Suprapubic skin (tissue), 4 donors: ENCODE measurements at places on chromosomes 5 and 9. TPM values are rescaled to one million over a fixed set of nuclear protein-coding genes. Genes with fewer than 3 reads are reported as not detected.

GARIN3 gene
- not detected for total RNA-seq

- DNase-seq = peak; percentile 77
These were observed 31.5 kb downstream of the HRH2 start for GRCh38 chr5:175689147-175689991.

DNA sequence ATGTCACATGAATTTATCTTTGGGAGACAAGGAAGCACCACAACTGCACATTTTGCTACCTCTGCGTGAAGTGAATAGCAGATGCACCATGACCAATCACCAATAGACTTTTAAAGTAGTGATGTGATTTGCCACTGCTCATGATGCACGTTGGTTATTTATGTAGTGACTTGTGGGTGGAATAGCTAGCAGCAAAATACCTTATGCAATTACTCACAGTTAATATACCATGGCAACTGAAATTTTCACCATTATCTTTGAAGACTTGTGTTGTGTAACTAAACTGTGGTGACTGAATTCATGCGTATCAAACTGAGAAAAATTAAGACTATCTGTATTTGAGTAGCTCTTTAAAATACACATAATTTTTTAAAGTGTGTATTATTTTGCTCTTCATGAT lies 46.2 kb upstream of the TUSC1 start:
- no peak for DNase-seq

TAL2 gene
- not detected for total RNA-seq

DNA sequence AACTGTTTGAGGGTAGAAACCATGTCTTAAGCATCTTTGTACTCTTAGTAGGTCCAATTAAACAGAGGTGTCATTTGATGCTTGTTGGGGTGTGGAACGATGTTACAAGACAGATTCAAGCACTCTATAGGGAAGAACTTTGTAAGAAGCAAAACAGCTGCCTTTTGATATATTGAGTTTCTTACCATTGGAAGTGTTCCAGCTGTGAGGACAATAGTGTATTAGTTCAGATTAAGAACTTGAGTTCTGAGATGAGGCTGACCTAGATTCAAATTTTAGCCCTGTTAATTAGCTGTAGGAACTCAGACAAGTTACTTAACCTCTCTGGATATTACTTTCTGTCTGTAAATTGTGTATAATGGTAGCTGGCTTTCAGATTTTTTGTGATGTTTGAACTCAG lies 19.6 kb upstream of the ZNF462 start:
- DNase-seq = no peak

DNA sequence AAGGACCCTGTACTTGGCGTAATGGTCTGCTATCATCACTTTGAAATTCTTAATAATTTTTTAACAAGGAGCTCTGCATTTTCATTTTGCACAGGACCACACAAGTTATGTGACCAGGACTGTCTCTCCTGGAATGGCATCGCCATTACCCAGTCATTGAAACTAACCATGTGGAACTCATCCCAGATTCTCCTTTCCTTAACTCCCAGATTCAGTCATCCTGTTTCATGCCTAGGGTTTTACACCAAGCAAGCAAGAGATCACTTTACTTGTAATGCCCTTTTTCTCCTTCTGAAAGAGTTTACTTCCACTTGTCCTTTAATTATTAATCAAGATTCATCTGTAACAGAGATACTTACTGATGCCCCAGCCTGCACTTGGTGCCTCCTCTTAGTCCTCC lies 12.0 kb downstream of the FRMD3 start:
- no peak for DNase-seq

NUTM2F gene
- 0.24 TPM for total RNA-seq

GRCh38 chr5:169178754-169179153 lies 122.2 kb downstream of the SLIT3 start:
- DNase-seq = no peak

GRCh38 chr5:97427235-97427634 lies 244.2 kb upstream of the RIOK2 start:
- no peak for DNase-seq

DNA sequence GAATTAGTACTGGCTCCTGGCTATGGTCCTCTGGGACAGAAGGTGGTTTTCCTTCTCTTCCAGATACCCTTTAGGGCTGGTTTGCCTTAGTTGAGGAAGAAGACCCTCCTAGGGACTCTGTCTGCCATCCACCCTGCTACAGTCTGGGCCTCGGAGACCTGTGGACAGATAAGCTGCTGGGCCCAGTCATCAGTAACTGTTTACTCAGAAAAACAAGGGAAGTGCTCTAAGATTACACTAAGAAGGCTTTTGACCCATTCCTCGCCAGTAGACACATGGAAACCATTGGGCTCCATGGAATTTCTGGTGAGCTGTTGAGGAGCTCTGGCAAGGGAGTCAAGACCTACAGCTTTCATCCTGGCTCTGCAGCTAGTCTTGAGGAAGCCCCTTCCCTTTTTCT lies 31.2 kb downstream of the LARP1 start:
- no peak for DNase-seq

OTP gene
- not detected for total RNA-seq

MARCHF11 gene
- total RNA-seq = not detected

- no peak for DNase-seq
These were observed 18.7 kb downstream of the PCDHGC5 start for GRCh38 chr5:141507387-141508091.

- peak; percentile 54 for DNase-seq
These were observed 6.7 kb upstream of the NSMF start for GRCh38 chr9:137465720-137466388.

DNA sequence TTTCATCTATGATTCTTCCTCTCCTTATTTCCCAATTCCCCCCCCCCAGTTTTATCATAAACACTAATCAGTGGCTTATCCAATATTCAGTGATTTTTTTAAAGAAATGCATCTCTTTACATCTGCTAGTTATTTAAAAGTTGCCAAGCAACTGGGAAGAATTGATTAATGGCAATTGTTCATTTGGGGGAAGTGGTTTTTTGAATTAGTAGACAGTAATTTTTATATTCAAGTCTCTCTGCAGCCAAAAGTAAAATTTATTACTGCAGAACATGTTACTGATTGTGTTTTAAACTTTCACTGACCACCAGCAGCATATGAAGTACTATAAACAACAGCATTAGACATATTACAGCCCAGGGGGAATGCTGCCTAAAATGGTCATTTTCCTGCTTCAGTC lies 308.8 kb upstream of the NREP start:
- DNase-seq = no peak

DNA sequence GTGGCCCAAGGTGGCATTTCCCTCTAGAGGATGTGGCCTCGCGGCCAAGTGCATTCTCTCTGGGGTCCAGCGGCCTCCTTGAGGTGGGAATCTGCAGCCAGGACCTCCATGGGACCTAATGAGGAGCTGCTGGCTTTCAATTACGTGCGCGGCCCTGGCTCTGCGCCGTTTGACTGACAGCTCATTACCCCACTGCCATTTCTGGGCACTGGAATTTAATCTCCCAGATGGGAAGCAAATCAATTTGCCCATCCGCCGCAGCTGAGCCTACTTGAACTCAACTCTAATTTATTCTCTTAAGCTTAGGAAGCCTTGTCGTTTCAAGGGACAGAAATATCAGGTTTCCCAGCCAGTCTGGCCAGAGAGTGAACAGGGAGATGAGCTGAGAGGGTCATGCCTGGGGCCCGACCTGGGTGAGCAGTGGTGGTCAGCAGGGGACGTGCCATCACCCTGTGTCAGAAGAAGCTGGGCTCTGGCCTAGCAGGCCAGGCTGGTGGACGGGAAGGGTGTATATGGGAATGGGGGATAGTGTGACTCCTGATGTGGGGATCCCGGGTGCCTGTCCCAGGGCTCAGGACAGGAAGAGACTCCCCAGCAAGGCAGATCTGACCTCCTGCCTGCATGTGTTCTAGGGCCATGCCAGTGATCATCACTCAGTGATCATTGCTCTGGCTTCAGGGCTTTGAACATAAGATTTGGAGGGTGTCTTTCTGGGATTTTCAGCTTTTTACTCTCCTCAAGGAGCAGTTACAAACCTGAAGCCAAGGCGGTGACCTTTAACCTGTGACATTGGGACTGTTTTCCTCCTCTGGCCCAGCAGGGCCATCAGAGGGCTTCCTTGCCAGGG lies 69.7 kb downstream of the MACROH2A1 start:
- DNase-seq = no peak

DNA sequence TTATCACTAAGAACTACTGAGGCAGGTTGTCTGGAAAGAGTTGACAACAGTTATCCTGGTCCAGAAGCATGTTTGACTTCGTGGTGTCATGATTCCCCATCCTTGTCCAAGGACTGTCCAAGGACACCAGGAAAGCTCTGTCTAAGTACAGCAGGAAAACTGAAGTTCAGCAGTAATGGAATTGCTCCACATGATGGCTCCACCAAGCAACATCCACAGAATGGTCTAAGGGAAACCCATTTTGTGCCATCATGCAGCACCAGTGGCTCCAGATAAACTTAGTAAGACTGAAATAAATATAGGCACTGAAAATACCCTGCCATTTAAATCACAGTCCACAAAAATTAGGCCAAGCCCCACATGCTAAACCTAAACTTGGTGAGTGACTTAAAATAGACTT lies 192.8 kb downstream of the CDH18 start:
- DNase-seq = no peak

FBP1 gene
- total RNA-seq = 15.2 TPM

DNA sequence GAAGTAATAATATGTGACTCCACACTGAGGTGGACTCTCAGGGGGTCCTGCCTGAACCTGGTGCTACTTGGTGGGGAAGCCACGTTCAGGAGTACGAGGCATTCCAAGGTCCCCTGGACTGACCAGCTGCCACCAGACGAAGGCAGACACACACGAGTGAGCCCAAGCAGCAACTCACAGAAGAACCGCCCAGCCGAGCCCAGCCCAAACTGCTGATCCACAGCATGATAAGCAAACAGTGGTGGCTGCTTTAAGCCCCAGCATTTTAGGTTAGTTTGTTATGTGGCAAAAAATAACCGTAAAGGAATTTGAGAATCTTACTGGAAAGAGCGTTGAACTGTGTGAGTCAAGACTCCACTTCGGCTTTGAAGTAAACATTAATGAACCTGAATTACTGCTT lies 8.8 kb upstream of the LHX3 start:
- DNase-seq = no peak

GRCh38 chr5:96577909-96578308 lies 84.3 kb upstream of the CAST start:
- no peak for DNase-seq

GRCh38 chr9:132726576-132727130 lies 56.4 kb downstream of the GTF3C4 start:
- no peak for DNase-seq

DNA sequence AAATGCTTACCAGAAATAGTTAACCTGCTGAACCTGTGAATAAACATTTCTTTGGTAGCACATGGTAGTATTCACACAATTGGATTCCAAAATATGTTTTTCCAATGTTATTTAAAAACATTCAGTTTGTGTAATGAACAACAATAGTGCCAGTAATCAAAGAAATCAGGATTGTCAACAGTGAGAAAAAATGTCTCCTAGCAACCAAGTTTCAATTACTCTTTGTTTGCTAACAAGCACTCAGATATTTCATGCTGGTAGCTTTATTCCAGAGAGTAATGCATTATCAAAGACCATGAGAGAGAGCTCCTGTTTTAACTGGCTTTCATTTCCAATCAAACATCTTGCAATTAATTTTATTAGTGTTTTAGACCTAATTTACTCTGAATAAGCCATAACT lies 768.1 kb upstream of the GRAMD2B start:
- no peak for DNase-seq

DNA sequence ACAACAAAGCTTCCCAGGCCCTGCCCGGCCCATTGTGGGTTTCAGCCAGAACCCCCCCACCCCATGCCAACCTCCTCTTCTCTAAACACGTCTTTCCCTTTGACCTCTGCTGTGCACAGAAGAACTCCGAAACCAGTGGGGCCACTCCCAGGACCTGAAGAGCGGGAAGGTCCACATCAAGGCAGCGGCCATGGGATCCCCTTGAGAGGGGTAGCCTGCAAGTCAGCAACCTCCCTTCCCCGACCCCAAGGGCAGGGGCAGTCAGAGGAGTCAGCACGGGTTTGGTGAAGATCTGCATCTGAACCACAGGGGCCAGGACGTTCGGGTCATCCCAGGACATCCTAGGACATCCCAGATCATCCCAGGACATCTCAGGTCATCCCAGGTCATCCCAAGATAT lies 379.9 kb upstream of the IRX4 start:
- DNase-seq = no peak

POLR3G gene
- 4.0 TPM for total RNA-seq

- peak; percentile 41 for DNase-seq
These were observed 89.9 kb upstream of the PTCH1 start for GRCh38 chr9:95606489-95607350.

PCDHGA8 gene
- 1.6 TPM for total RNA-seq

DNA sequence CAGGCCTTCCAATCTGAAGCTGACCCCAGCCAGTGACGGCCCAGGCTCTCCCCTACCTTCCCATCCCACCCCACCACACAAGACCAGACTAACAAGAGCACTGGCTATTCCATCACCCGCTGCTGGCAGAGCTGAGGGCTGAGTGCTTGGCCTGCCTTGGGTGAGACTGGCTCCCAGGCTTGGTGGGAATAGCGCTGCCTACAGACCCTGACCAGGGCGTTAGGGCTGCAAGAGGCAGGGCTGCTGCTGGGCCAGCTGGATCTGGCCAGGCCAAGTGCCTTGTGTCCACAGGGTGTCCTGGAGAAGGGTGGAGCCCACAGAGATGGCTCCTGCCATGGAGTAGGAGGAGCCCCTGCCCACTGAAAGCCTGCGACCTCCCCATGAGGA lies 31.6 kb upstream of the ANGPTL2 start:
- peak; percentile 74 for DNase-seq

GRCh38 chr5:94313696-94314095 lies 304.7 kb downstream of the KIAA0825 start:
- DNase-seq = no peak

DNA sequence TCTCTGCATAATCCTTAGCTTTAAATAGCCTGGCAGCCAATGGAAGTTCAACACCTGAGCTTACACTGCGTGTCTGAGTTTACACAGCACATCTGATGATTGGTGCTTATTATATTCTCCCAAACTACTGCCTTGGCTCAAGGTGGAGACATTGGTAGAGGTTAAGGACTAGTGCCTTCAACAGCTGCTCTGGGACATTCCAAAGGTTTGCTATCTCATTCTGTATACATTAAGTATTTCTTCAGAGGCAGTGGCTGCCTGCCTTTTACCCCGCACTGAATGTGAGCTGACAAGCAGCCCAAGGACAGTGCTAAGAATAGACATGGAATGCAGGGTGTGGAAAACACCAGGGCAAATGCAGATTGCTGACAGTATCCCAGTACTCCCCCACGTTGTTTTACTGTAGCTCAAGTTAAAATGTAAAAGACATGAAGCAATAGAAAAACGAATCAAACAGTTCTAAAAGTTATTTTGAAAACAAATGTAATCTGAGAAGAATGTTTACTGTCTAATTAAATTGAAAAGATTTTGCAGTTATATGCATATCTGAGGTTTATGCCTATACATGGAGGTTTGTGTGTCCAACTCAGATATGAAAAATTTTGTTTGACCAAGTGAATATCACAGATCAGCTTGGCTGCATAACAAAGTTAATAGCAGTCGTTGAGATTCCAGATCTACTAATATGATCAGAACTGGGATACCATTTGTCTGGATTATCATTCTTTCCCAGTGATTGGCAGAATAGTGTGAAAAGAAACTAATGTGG lies 1.8 kb downstream of the HSPB3 start:
- no peak for DNase-seq
